Activated B cell treated with CpG ODN at 0.5 μM for 24 hours (primary cell): ENCODE measurements at places on chromosomes 16 and 17. TPM values are rescaled to one million over a fixed set of nuclear protein-coding genes. Genes with fewer than 3 reads are reported as not detected.

KCNJ16 gene
- total RNA-seq, result not detected in 2 replicates

SLC6A2 gene
- total RNA-seq, result not detected in 2 replicates

EVPLL gene
- total RNA-seq, result not detected in 2 replicates

KLHL10 gene
- total RNA-seq, result not detected in 2 replicates

TNRC6C gene
- total RNA-seq, result 14.4 and 24.6 TPM in 2 replicates

DHRS7C gene
- not detected in 2 replicates for total RNA-seq

BICDL2 gene
- total RNA-seq, result not detected in 2 replicates

POLR2C gene
- 52.2 and 56.6 TPM in 2 replicates for total RNA-seq

PRCD gene
- 5.3 and 5.5 TPM in 2 replicates for total RNA-seq

CEP295NL gene
- 0.46 and 0.55 TPM in 2 replicates for total RNA-seq

DOC2B gene
- total RNA-seq, result not detected in 2 replicates

NPIPA8 gene
- total RNA-seq, result 0.51 and 0.78 TPM in 2 replicates

YBX2 gene
- 0.16 TPM in 1 of 2 replicates, not detected in the other for total RNA-seq
